BJ (cell line): ENCODE measurements at places on chromosomes 13 and 19.
A peak's percentile ranks its signal among the peaks of the same experiment; 100 is the strongest.

DNA sequence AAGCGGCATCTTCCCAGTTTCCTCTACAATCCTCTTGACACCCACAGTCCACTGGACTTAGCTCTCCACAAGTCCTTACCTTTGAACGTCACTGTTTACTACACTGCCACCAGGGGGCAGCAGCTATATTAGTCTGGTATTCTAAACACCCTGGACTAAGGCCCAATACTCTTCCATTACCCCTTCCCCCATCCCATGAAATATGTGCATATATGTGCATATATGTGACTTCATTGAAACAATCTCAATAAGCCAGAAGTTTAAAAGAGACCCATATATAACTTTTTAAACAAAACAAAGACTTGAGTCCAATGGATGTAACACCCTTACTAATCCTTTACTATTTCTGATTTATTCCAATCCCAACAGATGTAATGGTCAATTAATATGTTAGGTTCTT is 15.5 kb downstream of the GGACT start:
- no peak for DNase-seq

DNA sequence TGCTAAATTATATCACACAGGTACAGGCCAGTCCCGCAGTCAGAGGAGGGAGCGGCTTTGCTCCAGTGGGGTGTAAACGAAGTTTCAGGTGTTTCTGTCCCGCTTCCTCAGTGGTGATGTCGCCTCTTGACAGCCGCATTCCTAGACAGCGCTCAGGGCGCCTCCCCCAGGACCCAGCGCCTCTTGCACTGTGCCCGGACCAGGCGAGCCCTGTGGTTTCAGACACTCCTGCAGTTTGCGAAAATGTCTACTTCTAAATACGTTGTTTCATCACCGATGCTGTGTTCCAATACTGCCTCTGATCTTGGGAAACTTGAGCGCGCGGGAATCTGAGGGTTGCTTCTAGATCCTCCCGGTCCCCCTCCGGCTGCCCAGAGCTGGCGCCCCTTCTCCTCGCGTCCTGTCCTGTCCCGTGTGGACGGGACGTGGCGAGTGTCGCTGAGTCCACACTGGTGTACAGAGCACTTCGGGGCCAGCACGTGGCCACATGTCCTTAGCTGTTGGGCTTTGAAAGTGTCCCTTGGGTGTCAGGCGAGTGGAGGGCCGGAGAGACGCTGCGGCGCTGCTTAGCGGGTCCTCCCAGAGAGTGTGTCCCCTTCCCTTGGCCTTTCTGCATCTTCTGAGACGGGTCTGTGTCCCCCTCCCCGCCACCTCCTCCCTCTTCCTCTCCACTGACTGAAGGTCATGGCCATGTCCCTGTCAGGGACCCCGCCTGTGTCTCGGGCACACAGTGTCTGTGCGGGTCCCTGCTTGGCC is 14.6 kb upstream of the RPS15 start:
- DNase-seq = no peak

- no peak for DNase-seq
Observed at GRCh38 chr13:99126821-99127220, 73.8 kb upstream of the UBAC2 start.

DNA sequence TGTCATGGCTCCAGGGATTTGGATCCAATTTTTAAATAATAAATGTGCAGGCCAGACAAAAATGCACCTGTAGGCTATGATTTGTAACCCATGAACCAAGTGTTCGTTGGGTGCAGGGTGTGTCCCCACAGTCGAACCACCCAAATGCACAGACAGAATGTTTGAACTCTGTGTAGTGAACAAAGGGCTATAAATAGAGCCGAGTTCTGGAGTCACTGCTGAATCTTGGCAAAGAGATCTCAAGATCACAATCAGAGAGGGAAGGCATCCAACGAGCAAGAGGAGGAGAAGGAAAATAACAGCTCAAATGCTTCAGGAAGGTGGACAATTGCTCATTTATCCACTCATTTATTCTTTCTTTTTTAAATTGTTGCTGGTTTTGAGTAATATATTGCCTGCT is 547.9 kb downstream of the FGF9 start:
- no peak for DNase-seq

- no peak for DNase-seq
Observed at GRCh38 chr13:111115061-111115964, at the start of gene ARHGEF7. TSS of gene ARHGEF7 (plus strand) at chr13:111115310. CDS start at chr13:111115527, 217 bp downstream.

DNA sequence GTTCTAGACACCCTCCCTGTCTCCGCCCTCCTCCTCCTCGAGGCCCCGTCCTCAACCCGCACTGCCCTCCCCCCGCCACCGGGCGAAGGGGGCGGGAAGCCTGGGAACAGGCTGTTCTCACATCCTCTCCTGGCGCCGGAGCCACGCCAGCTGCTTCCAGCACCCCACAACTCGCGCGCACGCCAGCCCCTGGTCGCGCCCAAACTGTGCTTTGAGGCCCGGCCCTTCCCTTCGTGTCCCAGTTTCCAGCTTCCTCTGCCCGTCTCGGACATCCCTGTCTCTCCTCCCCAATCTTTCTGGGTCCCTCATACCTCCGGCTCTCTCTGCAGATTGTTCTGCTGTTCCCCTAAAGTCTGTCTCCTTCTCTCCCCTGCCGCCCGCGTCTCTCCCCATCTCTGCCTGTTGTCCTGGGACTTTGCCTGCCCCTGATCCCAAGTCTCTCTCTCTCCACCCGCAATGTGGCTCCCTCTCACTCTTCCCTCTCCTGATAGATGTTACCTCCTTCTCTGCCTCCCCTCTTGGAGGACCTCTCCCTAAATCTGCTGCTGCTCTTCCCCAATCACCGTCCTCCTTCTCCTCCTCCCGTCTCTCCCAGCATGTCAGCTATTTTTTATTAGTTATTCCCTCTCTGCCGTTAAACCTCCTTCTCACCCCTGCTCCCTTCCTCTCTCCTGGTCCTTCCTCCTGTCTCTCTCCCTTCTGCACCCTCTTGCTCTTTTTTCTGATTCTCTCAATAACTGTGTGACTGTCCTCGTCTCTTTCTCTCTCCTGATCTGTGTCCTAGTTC is 14.2 kb downstream of the DPF1 start:
- no peak for DNase-seq

DNA sequence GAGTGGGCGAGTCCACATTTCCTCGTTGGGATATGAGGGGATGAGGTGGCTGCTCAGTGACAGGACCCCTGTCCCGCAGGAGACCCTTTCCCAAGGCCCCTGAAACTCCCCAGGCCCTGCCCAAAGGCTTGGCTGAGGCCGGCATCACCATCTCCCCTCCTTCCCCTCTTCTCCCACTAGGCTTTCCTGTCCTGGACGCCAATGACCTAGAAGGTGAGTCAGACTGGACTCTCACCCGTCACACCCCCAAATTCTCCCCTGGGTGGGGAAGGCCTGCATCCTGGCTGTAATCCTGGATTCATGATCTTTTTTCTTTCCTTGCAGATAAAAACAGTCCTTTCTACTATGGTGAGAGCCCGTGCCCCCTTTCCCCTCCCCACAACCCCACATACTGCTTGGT is 5.3 kb downstream of the FXYD3 start:
- DNase-seq = no peak

DNA sequence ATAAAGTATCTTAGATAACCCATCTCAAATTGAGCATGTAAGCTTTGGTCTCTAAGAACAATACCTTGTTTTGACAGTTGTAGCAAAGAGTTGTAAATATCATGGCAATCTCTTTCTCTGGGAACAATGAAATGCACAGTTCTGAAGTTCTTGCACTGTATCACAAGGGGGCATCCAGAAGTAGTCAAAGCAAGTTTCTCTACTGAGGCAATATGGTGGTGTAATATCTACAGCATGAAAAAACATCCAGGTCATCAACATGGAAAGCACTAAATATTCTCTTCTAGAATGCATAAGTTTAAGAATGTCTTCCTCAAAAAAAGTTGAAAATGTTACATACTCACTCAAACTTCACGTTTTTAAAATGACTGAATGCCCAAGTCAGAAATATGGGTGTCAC is 19.6 kb downstream of the MTMR6 start:
- no peak for DNase-seq

- DNase-seq = peak; percentile 46
Observed at GRCh38 chr19:57613941-57614743, at the start of gene ZNF134. TSS of gene ZNF134 (plus strand) at chr19:57614242. CDS start at chr19:57619469, 5,227 bp downstream.

GRCh38 chr13:41568972-41569351 is 111.6 kb downstream of the RGCC start:
- DNase-seq = no peak

DNA sequence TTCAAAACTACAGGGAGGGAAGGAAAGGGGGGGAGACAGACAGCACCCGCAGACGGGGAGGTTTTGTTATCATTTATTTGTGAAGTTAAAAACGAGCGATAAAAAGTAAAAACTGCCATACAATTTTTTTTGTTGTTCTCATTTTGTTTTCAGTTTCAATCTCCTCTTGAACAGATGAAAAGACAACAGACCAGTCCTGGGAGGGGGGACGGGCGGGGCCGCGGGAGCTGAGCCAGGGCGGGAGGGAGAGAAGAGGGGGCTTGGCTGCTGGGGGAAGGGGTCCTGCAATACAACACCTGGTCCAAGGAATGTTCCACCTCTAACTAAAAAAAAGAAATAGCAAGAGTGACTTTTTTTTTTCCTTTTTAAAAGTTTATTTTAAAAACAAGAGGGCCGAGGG is 11.3 kb downstream of the KHSRP start:
- no peak for DNase-seq

- DNase-seq = no peak
Observed at GRCh38 chr13:46341112-46341711, 45.8 kb downstream of the RUBCNL start.

DNA sequence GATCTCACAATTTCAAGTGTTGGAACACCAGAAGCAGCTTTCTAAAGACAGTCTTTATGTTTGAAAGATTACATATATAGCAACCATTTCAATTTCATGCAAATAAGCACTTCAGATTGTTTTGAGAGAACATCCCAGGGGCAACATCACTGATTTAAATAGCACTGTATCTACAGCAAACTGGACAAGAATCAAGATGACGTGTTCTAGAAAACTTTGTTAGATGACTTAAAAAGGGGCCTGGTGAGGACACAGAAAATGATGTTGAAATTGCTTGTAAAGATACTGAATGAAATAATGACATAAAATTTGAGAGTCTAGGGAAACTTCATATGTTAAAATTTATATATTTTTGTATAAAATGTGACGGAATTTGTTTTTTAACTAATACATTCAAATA is 277.1 kb downstream of the KLF12 start:
- no peak for DNase-seq

GRCh38 chr13:70218618-70219017 is 110.4 kb upstream of the KLHL1 start:
- no peak for DNase-seq

DNA sequence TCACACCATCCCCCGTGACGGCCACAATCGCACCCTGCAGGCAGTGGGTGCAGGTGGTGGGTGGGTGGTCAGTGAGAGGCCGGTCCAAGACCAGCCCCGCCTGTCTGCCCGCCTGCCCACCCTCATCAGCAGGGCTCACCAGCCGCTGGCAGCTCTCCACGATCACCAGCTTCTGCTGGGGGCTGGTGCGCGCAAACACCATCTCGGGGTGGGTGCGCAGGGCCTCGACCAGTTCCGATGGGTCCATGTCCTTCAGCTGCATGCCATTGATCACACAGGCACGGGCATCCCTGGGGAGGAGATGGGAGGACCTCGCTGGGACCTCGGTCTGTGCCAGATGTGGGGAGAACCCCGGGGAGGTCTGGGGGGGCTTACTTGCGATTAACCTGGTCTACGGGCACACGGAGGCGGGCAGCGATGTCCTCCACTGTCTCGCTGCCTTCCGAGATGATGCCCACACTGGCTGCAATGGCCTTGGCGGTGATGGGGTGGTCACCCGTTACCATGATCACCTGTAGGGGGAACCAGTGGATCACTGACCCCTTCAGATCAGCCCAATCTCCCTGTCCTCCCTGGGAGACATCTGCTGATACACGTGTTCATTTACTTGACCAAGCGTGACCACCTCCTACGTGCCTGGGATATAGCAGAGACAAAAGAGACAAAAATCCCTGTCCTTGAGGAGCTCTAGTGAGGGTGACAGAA is 8.0 kb downstream of the ATP4A start:
- DNase-seq = no peak

GRCh38 chr13:75902166-75903104 is 266.3 kb downstream of the LMO7 start:
- no peak for DNase-seq

- no peak for DNase-seq
Observed at GRCh38 chr13:33624740-33625139, 193.2 kb upstream of the RFC3 start.

DNA sequence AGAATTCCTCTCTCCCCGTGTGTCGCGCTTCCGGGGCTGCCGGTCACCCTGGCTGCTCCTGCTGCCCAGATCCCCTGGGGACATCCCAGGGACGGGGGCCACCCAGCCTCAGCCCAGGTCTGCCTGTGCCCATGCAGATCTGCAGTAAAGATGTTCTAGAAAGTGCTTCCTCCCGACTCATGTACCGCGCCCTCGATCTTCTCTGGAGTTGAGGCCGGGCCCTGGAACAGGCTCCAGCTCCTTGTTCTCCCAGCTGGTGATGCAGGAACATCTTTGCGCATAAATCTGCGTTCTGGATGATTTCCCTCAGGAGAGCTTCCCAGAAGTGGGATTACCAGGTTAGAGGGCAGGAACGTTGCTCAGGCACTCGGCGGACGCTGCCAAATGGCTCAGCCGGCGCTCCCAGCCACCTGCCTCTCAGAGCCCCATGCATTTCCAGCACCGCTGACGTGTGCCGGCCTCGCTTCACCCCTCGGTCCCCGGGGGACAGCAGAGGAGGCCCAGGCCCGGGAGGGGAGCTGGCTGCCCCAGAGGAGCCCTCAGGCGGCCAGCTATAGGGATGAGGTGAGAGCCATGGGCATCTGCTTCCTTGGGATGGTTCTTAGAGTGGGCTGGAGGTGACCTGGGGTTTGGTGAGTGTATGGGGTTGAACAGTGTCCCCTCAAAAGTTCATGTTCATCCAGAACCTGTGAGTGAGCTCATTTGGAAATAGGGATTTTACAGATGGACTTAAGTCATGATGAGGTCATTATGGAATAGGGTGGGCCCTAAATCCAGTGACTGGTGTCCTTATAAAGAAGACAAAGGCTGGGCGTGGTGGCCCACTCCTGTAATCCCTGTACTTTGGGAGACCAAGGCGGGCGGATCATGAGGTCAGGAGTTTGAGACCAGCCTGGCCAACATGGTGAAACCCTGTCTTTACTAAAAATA is 42.6 kb downstream of the CRTC1 start:
- DNase-seq = no peak

DNA sequence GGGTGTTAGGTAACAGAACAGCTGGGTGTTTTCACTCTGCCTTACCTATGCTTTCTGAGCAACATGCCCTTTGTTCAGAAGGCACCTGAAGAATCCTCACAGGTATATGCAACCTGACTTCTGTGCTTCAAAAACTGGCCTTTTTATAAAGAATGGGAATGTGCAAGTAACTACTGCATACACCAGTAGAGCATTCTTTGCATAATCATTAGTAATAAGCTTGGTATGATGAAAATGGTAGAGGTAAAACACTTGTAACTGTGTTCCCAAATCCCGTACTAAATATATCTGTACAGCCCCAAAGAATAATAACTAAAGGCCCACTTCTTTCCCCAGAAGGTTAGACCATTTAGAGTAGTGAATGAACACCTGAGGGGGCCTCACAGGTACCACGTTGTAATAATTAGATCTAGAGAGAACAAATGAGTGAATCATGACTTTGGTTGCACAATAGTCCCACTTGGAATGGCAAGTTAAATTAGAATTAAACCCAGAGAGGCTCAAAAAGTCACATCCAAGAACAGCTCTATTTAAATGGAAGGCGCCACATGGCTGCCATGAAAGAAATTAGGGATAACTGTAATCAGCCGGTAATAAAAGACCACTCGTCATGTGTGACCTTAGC is 413.9 kb downstream of the KLF12 start:
- no peak for DNase-seq
